ENCODE measurements at places on chromosomes 3 and 15.
A peak's percentile ranks its signal among the peaks of the same experiment; 100 is the strongest.

GRCh38 chr15:63306492-63307073 lies 29.2 kb downstream of the APH1B start:
- DNase-seq, result no peak

GRCh38 chr3:194772241-194773000 lies 86.7 kb downstream of the FAM43A start:
- DNase-seq, result no peak

DNA sequence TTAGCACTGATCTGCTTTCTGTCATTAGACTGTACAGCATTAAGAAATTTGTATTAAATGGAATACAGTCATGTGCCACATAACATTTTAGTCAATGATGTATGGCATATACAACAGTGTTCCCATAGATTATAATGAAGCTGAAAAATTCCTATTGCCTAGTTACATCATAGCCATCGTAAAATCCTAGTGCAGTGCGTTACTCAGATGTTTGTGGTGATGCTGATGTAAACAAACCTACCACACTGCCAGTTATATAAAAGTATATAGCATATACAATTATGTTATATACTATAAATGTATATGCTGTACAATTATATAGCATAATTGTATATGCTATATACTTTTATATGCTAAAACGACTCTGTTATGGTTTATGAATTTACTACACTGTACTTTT lies 41.7 kb downstream of the APH1B start:
- no peak for DNase-seq

DNA sequence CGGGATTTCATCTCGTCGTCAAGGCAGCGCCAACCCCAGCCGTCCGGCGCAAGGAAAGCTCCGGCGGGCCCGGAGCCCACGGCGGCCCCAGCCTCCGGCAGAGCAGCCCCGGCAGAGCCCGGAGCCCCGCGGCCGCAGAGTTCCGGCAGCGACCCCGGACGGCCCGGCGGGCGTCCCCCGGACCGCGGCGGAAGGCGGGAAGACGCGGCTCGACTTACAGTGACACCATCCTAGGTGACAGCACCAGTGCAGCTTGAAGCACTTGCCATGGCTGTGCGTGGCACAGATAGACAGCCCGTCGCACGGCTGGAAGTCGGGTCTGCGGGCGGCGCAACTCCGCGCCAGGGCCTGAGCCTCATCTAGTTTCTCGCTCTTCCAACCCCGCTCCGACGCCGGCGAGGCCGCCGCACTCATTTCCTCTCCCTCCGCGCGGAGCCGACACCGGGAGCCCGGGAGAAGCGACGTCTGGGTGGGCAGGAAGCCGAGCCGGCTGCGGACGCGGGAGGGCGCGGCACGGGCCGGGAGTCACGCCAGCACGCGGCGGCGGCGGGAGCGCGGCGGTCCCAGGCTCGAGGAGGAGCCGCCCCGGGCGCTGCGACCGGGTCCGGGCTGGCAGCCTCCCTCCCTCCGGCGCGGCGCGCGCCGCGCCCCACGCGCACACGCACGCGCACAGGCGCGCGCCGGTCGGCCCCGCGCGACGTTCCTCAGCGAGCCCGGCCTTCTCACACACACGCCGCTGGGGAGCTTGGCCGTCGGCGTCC lies at the start of gene C3orf70:
TSS of gene C3orf70 (minus strand) at position 651 of the 761 bp plus-strand sequence. CDS start at position 414, 237 bp downstream.
- peak; percentile 20 for DNase-seq

DNA sequence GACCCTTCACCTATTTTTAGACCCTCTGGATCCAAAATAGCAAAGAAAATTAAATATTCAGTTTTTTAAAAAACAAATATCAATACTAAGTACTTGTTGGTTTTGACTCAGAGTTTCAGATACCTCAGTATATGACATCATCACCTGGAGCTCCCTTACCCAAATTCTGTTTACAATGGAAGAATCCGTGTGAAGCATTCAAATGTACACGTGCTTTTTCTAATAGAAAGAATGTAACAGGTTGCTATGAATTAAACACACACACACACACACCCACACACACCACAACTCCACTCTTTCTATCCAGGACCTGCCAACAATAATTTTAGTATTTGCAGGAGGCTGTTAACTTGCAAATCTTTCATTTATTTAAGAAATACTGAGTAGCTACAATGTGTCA lies 221.8 kb downstream of the THRB start:
- DNase-seq, result no peak

- DNase-seq, result no peak
Observed at GRCh38 chr15:34984889-34985630, 3.0 kb downstream of the ZNF770 start.

GRCh38 chr3:55243678-55244077 lies 243.4 kb downstream of the WNT5A start:
- DNase-seq, result no peak

DNA sequence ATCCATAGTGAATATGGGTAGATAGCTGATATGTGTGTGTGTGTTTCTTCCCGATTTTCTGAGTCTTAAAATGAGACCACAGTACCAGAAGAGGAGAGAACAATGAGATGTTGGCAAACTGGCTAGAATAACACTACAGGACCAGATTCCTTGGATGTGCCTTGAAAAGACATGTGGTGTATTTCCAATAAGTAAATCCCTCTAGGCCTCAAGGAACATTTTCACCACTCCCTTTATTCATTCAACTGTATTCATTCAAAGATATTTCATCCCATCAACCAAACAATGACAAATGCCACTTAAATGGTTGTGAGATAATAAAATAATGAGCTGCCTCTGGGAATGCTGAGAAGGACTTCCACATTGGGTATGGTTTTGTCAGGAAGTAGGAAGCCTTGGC lies 8.7 kb upstream of the BNC1 start:
- no peak for DNase-seq

DNA sequence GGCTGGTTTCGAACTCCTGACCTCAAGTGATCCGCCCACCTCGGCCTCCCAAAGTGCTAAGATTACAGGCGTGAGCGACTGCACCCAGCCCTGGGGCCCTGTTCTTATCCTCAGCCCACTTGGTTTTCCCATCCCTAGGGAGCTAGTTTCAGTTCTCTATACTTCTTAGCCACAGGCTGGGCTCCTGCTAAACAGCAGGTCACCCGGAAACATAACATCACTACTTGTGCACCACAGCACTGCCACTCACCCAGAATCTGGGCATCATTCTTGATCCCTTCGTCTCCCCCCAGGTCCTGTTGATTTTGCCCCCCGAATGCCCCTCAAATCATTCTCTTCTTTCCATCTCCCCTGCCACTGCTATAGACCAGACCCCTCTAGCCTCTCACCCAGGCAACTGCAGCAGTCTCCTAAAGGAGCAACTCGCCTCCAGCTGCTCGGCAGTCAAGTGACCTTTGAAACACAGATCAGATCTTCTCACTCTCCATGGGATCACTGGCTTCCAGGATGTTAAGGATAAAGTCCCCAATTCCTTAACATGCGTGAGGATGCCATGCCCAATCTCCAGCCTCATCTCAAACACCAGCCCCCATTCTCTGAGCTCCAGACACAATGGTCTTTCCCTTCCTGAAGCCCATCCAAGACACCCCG lies 5.6 kb upstream of the AP3S2 start:
- no peak for DNase-seq

GRCh38 chr3:46661776-46662766 lies 31.4 kb downstream of the ALS2CL start:
- DNase-seq, result no peak

DNA sequence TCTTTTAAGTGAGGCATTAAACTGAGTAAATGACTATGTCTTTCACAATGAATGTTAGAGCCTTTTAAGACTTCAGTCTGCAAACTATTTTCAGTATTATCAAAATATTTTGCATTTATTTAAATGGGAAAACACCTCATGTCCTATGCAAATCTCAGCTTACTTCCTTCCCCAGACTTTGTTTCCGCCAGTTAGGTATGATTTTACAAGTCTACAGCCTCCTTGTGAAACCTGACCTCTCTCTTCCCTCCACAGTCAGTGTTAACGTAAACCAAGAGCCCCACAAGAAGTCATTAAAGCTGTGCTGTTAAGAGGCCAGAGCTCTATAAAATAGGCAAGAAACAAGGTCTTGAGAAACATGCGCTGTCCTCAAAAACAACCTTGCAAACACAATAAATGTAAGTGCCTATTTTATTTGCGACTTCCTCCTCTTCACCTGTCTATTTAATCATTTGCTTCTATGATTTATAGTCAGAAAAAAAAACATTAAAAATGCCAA lies 48.3 kb downstream of the PRTG start:
- no peak for DNase-seq

DNA sequence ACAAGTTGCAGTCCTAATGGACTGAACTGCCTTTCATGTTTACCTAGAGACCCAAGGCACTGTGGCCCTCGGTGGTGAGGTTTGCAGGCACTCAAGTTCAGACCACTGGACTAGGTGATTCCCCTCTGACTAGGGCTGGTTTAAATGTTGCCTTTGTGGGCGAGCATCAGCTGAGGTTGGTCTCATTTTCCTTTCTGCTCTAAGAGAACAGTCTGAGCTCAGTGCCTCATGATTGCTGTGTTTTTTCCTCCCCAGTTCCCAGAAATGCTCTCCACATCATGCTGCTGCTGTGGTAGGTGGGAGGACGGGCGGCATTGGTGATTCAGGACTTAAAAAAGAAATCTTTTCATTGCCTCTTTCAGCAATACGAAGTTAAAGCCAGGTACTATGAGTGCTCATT lies 237.2 kb downstream of the MBNL1 start:
- DNase-seq, result no peak

- no peak for DNase-seq
Observed at GRCh38 chr3:44996556-44996969, 20.5 kb downstream of the EXOSC7 start.

DNA sequence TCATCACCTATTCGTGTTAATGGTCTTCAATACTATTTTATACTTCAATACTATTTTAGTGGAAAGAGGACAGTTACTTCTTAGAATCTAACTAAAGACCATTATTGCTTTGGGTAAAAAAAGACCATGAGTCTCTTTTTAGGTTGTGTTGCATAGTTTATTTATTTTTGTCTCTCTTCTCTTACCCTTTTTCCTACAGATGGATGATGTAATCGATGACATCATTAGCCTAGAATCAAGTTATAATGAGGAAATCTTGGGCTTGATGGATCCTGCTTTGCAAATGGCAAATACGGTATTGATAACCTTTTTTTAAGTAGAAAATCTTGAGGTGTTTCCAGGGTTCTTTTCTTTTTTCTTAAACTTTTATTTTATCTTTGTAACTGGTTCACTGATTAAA lies 58.5 kb upstream of the SAMMSON start:
- DNase-seq, result no peak

DNA sequence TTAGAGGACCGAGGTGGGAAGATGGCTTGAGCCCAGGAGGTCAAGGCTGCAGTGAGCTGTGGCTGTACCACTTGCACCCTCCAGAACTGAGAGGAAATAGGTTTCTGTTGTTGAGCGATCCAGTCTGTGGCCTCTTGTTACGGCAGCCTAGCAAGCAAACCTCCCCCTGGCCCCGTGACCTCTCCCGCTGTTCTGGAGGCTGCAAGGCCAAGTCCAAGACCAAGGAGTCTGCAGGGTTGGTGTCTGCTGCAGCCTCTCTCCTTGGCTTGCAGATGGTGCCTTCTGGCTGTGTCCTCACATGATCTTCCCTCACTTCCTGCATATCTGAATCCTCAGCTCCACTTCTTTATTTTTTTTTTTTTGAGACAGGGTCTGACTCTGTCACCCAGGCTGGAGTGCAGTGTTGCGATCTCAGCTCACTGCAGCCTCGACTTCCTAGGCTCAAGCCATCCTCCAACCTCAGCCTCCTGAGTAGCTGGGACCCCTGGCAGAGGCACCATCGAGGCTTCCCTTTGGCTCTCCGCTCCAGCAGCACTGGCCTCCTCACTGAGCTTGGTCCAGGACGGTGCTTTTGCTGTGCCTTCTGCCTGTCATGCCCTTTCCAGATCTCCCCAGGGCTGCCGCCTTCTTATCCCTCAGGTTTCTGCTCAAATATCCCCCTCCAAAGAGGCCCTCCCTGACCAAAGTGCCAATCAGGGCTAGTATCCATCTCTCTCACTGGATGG lies 18.0 kb upstream of the PLXND1 start:
- no peak for DNase-seq

GRCh38 chr15:64249406-64249805 lies 86.6 kb upstream of the PPIB start:
- no peak for DNase-seq

GRCh38 chr3:29521751-29522150 lies 240.9 kb downstream of the RBMS3 start:
- DNase-seq, result no peak

- no peak for DNase-seq
Observed at GRCh38 chr3:66336333-66336766, 115.5 kb downstream of the SLC25A26 start.

DNA sequence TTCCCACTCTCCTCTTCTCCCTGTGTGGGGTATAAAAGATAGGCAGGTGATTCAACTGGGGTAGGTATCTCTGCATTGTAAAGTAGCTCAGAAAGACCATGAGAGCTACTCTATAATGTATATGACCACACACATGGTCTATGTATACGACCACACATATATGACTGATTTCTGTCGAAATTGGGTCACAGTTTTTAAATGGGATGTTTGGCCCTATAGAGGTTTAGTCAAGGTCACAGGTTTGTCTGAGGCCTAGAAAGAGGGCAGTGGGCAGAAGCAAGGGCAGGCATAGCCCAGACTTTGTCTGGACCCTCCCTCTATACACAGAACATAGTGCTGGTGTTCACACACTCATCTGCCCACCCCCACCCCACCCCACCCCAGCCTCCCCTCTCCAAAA lies 4.4 kb downstream of the LAMP3 start:
- no peak for DNase-seq

GRCh38 chr15:43330780-43331087 lies 361 bp upstream of the LCMT2 start:
- DNase-seq, result no peak

- no peak for DNase-seq
Observed at GRCh38 chr3:43618142-43618541, 3.7 kb downstream of the ANO10 start.

DNA sequence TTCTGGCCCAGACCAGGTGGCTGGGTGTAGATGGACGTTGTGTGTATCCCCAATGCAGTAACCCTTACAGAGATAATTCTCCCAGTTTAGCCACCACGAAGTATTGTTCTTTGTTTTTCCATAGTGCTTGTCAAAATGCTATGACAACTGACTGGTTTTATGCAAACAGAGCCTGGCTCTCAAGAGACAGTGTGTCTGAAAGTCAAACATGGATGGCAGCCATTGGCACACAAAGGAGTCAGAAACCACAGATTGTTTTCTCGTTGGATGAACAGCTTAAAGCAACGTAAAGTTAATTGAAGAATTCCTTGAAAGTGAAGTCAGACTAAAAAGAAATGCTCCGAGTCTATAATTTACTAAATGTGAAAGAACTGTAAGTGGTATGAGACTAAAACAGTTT lies 91.2 kb downstream of the FILIP1L start:
- no peak for DNase-seq

DNA sequence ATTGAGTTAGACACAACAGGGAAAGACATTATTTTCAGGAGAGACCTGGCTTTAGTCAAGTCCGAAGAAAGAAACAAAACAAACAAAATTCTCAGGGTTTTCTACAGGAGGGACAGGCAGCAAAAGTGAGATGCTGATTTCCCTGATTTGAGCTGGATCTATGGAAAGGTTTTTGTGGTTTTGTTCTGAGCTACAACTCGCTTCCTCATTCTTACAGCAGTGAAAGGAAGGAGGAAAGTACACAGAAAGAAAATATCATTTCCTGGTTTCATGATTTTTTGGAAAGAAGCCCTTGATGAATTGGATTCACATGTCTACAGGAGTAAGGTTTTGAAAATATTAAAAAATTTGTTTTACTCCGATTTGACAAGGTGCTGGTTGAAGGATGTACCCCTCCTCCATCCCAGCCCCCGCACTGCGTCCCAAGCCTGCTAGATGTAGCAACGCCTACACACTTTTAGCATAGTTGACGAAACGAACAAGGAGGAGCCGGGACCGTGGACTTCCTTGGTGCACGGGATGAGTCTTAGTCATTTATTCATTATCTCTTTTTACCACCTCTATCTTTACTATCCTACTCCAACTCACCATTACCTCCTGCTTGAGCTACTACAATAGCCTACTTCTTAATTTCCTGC lies 10.8 kb downstream of the PRICKLE2 start:
- DNase-seq, result no peak
